Naive thymus-derived CD8-positive, alpha-beta T cell (primary cell): ENCODE measurements at places on chromosomes 13 and 19. TPM values are rescaled to one million over a fixed set of nuclear protein-coding genes. Genes with fewer than 3 reads are reported as not detected.

GRCh38 chr19:40453151-40453735 lies 9.1 kb upstream of the SERTAD3 start:
- H3K27ac ChIP-seq = no peak overlapping the region
- no peak for DNase-seq
- no peak overlapping the region for H3K4me3 ChIP-seq
- no peaks in the 10 kb centered on the region for H3K27me3 ChIP-seq

DNA sequence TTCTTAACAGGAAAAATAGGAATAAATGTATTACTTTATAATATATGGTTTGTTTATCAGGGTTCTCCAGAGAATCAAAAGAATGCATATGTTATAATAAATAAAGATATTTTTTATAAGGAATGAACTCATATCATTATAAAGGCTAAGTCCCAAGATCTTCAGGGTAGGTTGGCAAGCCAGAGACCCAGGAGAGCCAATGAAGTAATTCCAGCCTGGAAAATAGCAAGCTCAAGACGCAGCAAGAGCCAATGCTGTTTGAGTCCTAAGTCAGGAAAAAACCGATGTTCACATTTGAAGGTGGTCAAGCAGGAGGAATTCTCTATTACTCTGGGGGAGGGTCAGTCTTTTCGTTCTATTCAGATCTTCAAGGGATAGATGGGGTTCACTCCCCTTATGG lies 490.0 kb downstream of the PCDH20 start:
- H3K27me3 ChIP-seq = no peaks in the 10 kb centered on the region
- no peaks in the 10 kb centered on the region for H3K36me3 ChIP-seq
- no peak overlapping the region for H3K27ac ChIP-seq
- no peaks in the 10 kb centered on the region for H3K4me1 ChIP-seq
- DNase-seq = no peak
- H3K4me3 ChIP-seq = no peak overlapping the region

DNA sequence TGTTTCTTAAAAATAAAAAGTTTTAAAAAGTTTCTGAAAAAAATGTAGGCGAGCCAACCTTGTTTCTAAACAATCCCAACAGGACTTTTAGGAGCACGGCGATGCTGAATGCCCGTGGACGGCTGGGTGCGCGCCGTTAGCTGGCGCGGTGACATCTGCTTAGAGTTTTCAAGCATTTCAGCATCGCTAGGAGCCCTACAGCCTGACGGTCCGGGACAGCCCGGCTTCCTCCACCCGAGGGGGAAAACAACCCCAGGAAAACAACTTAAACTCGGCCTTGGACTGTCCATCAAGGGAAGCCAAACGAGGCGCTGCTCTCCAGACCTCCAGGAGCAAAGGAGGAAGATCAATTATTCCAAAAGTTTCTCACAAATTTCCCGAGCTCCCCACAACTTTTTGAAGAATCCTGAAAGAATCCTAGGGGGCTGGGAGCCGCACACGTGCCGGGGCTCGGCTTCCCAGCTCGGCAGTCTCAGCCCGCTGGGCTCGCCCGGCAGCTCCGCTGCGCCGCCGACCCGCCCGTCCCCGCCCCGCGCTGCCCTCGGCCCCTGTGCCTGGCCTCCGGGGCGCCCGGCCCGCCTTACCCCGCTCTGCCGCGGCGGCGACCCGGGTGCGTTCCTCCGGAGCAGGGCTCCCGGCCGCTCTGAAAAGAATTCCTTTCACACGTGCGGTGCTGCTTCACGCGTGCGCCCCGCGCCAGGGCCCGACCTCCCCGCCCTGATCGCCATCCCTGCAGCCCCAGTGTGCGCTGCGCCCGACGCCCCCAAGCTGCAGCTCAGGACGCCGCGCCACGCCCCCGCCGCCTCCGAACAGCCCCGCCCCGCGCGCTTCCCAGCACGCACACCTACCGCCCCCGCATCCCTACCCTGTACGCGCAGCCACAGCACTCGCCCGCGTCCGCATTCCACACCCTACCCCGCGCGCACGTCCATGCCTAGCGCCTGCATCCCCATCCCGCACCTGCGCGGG lies at the start of gene GJA3:
Gene GJA3, minus strand, starts transcription at position 747 of the 969 bp plus-strand sequence. CDS start 17,764 bp downstream, outside the sequence.
- peaks cover 3% of the 10 kb centered on the region for H3K27me3 ChIP-seq
- peak; percentile 76 for DNase-seq
- peak within 1 kb of the TSS; percentile 90 for H3K4me3 ChIP-seq
- H3K4me1 ChIP-seq = peaks cover 20% of the 10 kb centered on the region
- H3K36me3 ChIP-seq = no peaks in the 10 kb centered on the region

DNA sequence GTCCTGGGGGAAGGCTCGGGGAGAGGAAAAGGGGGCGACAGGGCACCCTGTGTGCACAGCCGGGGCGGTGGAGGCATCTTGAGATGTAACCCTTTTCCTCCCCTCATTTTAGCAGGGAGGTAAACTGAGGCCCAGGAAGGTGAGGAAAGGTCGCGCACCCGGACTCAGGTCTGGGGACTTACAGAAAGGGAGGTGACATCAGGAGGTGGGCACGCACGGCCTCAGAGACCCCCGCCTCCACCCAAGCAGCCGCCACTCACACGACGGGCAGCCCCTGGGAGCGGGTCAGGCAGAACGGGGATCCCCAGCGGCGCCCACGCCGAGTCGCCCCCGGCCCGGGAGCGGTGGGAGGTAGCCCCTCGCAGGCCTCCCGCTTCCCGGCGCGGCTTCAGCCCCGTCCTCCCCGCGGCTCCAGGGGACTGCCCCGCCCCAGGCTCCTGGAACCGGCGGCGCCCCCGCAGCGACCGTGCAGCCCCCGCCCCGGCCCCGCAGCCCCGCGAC lies 477 bp downstream of the PIP5K1C start:
- peaks cover 27% of the 10 kb centered on the region for H3K4me1 ChIP-seq
- H3K4me3 ChIP-seq = peak overlapping the region; percentile 91
- no peaks in the 10 kb centered on the region for H3K36me3 ChIP-seq
- DNase-seq = no peak
- peak overlapping the region; percentile 74 for H3K27ac ChIP-seq
- H3K27me3 ChIP-seq = no peaks in the 10 kb centered on the region

GRCh38 chr13:30135351-30135750 lies 172.0 kb downstream of the KATNAL1 start:
- no peaks in the 10 kb centered on the region for H3K36me3 ChIP-seq
- no peak for DNase-seq
- H3K27ac ChIP-seq = no peak overlapping the region
- peaks cover 20% of the 10 kb centered on the region for H3K4me1 ChIP-seq

- no peak overlapping the region for H3K27ac ChIP-seq
- H3K27me3 ChIP-seq = no peaks in the 10 kb centered on the region
- peaks cover 6% of the 10 kb centered on the region for H3K36me3 ChIP-seq
- H3K4me1 ChIP-seq = no peaks in the 10 kb centered on the region
- no peak overlapping the region for H3K4me3 ChIP-seq
Measured at GRCh38 chr19:56969759-56970178, 129.2 kb upstream of the PEG3 start.

DNA sequence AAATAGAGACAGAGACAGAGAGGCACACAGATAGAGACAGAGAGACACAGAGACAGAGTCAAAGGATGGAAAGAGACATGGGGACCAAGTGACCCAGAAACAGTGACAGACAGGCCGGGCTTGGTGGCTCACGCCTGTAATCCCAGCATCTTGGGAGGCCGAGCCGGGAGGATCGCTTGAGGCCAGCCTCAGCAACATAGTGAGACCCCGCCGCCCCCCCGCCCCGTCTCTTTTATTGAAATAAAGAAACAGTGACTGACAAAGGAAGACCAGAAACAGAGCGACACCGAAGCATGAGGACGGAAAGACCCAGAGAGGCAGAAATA lies 848 bp upstream of the NECTIN2 start:
- no peak for DNase-seq
- H3K36me3 ChIP-seq = no peaks in the 10 kb centered on the region
- peak overlapping the region; percentile 89 for H3K4me3 ChIP-seq
- peaks cover 45% of the 10 kb centered on the region for H3K4me1 ChIP-seq

DNA sequence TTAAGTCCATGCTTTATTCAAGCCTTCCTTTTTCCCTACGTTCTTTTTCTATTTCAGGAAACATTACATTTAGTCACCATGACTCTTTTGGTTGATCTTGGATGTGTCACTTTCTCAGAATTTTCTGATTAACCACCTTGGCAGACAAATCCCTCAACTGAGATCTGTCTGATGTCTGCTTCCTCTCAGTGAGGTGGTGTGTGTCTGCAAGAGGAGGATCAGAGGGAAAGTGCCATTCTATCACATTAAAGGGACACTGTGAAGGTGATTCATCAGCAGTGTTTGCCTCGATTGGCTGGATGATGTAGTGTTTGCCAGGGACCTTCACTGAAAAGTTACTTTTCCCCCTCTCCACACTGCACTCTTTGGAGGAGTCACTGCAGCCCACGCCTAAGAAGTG lies 3.0 kb upstream of the CCNP start:
- H3K27ac ChIP-seq = peak overlapping the region; percentile 37
- DNase-seq = no peak

- H3K4me3 ChIP-seq = peak overlapping the region; percentile 84
- peaks cover 68% of the 10 kb centered on the region for H3K4me1 ChIP-seq
- H3K27me3 ChIP-seq = no peaks in the 10 kb centered on the region
- no peak for DNase-seq
Measured at GRCh38 chr13:99206226-99206625, 5.6 kb downstream of the UBAC2 start.

- H3K36me3 ChIP-seq = no peaks in the 10 kb centered on the region
- H3K4me1 ChIP-seq = no peaks in the 10 kb centered on the region
- DNase-seq = no peak
- H3K27ac ChIP-seq = no peak overlapping the region
- H3K27me3 ChIP-seq = no peaks in the 10 kb centered on the region
- H3K4me3 ChIP-seq = no peak overlapping the region
Measured at GRCh38 chr13:50519866-50520265, 323.6 kb downstream of the DLEU7 start.

DNA sequence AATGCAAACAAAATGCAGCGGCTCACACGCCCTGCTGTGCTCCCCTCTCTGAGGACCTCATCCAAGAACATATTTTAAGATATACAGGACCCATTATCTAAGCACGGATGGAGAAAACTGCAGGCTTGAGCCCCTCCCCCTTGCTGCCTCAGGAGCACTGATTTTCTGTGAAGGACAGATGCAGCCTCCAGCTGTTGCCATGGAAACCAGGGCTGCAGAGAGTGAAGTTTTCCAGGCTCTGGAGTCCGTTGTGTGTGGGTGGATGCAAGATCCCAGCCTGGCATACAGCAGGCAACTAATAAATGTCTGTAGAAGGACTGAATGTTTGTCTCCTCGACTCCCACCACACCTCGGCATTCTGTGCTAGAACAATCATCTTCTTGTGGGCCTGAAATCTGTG lies 105.6 kb upstream of the PEG3 start:
- no peak overlapping the region for H3K4me3 ChIP-seq
- no peaks in the 10 kb centered on the region for H3K27me3 ChIP-seq
- no peaks in the 10 kb centered on the region for H3K4me1 ChIP-seq

GRCh38 chr19:18439025-18439909 lies 1.3 kb upstream of the ISYNA1 start:
- no peak for DNase-seq
- peaks cover 55% of the 10 kb centered on the region for H3K4me1 ChIP-seq
- H3K36me3 ChIP-seq = no peaks in the 10 kb centered on the region
- peak overlapping the region; percentile 43 for H3K4me3 ChIP-seq

- no peaks in the 10 kb centered on the region for H3K36me3 ChIP-seq
- H3K27me3 ChIP-seq = peaks cover 37% of the 10 kb centered on the region
- no peak overlapping the region for H3K4me3 ChIP-seq
- no peak overlapping the region for H3K27ac ChIP-seq
- peaks cover 5% of the 10 kb centered on the region for H3K4me1 ChIP-seq
Measured at GRCh38 chr13:94666065-94666464, 46.3 kb downstream of the SOX21 start.

DNA sequence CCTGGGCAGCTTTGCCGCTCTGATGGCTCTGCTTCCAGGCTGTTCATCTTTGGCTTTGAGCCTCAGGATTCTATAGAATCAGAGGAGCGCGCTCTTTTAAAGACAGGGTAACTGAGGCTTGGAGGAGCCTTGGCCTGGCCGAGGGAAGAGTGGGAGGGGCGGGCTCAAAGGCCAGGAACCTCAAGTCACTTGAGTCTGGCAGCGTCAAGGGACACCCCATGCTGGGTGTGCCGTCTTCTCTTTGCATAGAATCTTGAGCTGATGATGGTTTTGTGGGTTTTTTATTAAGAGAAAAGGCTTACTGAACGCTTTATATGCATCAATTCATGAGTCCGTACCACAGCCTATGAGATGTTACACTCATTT lies 1.1 kb downstream of the PGLS start:
- peak overlapping the region; percentile 93 for H3K27ac ChIP-seq
- no peak for DNase-seq
- H3K4me3 ChIP-seq = peak overlapping the region; percentile 91
- peaks cover 9% of the 10 kb centered on the region for H3K36me3 ChIP-seq
- peaks cover 36% of the 10 kb centered on the region for H3K4me1 ChIP-seq

The NAPSA gene
- total RNA-seq = 6.4 TPM

The HSH2D gene
- total RNA-seq = 25.2 TPM

The LILRB2 gene
- 0.47 TPM for total RNA-seq
